ENCODE measurements at places on chromosomes 12 and 14.

- peak; percentile 84 for DNase-seq
These were observed 48.8 kb upstream of the SLC38A4 start for GRCh38 chr12:46874642-46875041.

DNA sequence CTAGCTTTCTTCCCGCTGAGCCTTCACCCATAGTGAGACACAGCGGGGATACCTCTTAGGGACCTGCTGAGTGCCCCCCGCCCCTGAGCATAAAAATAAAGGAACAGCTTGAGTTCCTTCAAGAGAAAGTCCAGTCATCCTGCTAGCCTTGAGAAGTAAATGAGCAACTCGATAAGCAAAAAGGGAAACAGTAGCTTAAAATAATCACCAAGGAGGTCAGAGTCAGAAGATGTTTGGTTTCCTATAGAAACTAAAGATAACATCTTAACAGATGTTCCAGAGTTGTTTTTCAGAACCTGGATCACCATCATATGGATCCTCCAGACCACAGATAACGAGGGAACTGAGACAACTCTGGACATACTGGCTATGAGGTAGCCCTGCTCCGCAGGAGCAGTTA, 94.0 kb downstream of the BCAT1 start:
- no peak for DNase-seq

GRCh38 chr12:56886319-56886718, 47.9 kb downstream of the SDR9C7 start:
- no peak for DNase-seq

GRCh38 chr12:112381406-112381882, 787 bp downstream of the HECTD4 start:
- no peak for DNase-seq

- peak; percentile 86 for DNase-seq
These were observed 13.9 kb downstream of the EVL start for GRCh38 chr14:100078997-100079725.

GRCh38 chr12:1840981-1841425, 20.6 kb downstream of the LRTM2 start:
- no peak for DNase-seq

GRCh38 chr14:41350476-41350875, 256.2 kb upstream of the LRFN5 start:
- no peak for DNase-seq

DNA sequence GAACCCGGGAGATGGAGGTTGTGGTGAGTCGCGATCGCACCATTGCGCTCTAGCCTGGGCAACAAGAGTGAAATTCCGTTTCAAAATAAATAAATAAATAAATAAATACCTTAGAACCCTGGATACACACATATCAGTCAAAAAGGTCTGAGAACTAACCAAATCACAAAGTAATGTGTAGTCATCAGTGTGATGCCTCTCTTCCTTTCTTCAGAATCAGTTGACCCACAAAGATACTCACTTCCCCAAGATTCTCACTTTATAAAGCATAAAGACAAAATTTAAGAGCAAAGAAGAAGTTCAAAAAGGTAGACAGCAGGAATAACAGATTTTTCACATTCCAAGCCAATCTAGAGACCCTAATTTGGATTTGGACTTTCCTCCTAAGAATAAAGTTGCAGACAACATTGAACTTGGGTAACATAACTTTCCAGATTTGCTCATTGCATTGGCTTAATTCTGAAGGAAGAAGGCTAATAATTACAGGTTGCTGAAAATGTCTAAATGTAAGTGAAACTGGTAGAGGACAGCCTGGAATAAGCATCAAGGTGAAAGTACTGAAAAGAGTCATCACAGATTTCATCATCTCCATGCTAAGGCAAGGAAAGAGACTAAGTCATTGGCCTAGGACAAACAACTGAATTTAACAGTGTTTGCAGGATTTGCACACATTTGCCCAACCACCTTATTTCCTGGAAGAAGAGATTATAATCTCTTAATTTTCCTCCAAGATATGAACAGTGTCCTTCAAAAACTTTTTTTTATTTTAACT, 17.4 kb downstream of the TMED10 start:
- peak; percentile 19 for DNase-seq
